AG09309 (cell line): ENCODE measurements at places on chromosomes 4 and X.

GRCh38 chr4:89215736-89216135, 91.9 kb downstream of the GPRIN3 start:
- no peak for DNase-seq

- no peak for DNase-seq
Observed at GRCh38 chrX:42739741-42740140, 38.2 kb downstream of the PPP1R2C start.

DNA sequence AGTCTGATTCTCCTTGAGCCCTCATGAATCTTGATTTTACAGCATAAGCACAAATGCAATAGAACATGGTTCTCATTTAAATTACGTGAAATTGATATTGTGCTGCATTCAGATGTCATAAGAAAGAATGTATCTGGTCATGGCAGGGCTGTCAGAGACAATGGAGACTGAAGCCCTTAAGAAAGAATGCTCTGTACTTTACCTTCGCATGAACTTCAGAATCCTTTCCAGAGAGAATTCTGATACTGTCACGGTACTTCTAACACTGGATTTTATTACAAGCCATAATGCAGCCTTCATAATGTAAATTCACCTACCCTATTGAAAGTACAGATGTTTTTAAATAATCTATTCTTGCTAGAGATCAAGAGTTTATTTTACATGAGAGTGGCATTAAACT, 677.9 kb upstream of the ADGRL3 start:
- no peak for DNase-seq

DNA sequence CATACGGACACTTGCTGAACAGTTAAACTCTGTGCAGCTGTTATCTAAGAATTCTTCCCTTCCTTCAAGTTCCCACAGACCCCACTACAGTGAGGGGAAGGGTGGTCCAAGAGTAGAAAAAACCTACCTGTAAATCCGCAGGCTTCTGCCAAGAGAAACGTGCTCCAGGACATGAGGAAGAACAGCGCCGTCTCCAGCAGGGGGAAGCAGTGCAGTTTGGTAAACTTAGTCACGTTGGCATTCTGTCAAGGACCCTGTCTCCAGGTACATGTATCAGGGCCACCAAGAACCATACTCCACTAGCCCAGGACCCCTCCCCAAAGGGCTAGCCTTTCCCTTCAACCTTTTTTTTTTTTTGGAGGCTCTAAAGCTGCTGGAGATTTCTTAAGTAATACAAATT, 79.9 kb downstream of the CHST7 start:
- no peak for DNase-seq

- no peak for DNase-seq
Observed at GRCh38 chr4:100166297-100167039, 23.8 kb downstream of the DDIT4L start.

DNA sequence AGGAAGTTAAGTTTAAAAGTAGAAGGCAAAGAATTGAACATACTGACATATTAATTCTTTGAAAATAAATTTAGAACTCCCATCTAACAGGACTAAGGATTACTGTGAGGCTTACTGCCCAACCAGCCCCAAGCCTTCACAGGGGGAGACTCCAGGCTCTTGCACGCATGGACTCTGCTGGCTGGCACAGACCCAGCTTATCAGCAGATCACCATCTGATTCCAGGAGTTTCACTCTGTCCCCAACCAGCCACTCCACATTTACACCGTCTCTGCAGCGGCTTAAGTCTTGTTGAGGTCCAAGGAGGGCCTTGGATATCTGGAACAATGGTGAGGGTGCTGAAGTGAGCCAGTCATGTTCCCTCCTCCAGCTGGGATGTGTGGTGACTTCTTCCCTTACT, 16.4 kb upstream of the OTUD4 start:
- DNase-seq, result no peak

- no peak for DNase-seq
Observed at GRCh38 chr4:151760002-151760401, 805 bp downstream of the GATB start.

DNA sequence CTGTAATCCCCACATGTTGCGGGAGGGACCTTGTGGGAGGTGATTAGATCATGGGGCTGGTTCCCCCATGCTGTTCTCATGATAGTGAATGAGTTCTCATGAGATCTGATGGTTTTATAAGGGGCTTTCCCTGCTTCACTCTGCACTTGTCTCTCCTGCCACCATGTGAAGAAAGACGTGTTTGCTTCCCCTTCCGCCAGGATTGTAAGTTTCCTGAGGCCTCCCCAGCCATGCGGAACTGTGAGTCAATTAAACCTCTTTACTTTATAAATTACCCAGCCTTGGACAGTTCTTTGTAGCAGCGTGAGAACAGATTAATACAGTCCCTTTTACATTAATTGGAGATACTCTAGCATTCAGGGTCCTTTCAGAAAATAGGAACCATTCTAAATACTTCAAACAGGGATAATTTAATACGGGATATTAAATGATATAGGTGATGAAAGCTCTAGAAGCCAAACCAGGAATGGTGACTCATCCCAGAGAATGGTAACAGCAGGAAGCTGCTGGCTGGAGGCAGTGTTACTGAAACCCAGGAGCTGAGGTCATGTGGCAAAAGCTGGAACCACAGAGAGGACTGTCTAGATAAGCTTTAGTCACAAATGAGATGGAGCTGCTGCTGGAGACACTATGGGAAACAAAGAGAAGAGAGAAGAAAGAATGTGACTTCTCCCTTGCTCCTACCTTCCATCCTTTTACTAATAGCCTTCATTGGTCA, 57.3 kb downstream of the GSTCD start:
- DNase-seq, result peak; percentile 70

DNA sequence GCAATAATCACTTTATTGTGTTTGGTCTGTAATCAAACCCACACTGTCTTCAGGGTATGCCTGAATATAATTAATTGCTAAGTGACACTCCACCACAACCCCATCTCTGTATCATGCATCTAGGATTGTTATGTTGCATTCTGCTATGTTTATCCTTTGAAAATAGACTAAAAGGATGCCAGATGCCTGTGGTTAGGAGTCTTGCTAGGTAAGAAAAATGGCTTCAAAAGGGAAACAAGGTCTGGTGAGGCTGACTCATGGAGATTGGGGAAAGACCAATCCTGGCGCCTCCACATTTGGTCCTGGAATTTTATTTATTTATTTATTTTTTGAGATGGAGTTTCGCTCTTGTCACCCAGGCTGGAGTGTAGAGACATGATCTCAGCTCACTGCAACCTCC, 360.5 kb upstream of the SLC7A11 start:
- DNase-seq, result no peak

GRCh38 chr4:164572877-164573279, 181.1 kb upstream of the SMIM31 start:
- peak; percentile 5 for DNase-seq

GRCh38 chr4:67879486-67879885, 4.3 kb downstream of the TMPRSS11D start:
- peak; percentile 17 for DNase-seq

- DNase-seq, result no peak
Observed at GRCh38 chr4:17709763-17710068, 71.7 kb downstream of the FAM184B start.

DNA sequence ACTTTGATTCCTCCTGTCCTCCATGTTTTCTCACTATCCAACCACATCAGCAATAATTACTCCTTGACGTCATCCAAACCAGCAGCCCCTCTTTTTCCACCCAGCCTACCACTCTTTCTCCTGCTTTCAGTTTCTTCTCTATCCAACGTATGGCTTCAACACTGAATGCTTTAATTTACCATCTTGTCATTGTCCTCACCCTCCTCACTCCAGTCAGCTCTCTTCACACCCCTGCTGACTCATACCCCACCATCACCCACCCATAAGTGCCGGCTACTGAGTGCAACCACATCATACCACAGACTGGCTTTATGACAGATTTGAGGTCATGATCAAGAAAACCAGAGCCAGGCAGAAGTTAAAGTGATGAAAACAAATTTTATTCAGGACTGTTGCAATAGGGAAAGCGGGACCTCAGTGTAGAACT, 9.8 kb upstream of the ANXA5 start:
- peak; percentile 77 for DNase-seq

GRCh38 chr4:24794916-24795665, at the start of gene SOD3:
TSS of gene SOD3 (plus strand) at chr4:24795573. CDS start at chr4:24799522, 3,949 bp downstream.
- DNase-seq, result peak; percentile 83

GRCh38 chr4:37685823-37686372, 278 bp downstream of the RELL1 start:
- no peak for DNase-seq

GRCh38 chr4:26050212-26050643, 136.2 kb downstream of the SMIM20 start:
- DNase-seq, result no peak

GRCh38 chrX:72137846-72138495, 6.3 kb upstream of the RTL5 start:
- DNase-seq, result no peak

GRCh38 chr4:155617296-155617695, 49.4 kb upstream of the GUCY1A1 start:
- DNase-seq, result no peak

- no peak for DNase-seq
Observed at GRCh38 chr4:830601-831482, 4.9 kb upstream of the CPLX1 start.

DNA sequence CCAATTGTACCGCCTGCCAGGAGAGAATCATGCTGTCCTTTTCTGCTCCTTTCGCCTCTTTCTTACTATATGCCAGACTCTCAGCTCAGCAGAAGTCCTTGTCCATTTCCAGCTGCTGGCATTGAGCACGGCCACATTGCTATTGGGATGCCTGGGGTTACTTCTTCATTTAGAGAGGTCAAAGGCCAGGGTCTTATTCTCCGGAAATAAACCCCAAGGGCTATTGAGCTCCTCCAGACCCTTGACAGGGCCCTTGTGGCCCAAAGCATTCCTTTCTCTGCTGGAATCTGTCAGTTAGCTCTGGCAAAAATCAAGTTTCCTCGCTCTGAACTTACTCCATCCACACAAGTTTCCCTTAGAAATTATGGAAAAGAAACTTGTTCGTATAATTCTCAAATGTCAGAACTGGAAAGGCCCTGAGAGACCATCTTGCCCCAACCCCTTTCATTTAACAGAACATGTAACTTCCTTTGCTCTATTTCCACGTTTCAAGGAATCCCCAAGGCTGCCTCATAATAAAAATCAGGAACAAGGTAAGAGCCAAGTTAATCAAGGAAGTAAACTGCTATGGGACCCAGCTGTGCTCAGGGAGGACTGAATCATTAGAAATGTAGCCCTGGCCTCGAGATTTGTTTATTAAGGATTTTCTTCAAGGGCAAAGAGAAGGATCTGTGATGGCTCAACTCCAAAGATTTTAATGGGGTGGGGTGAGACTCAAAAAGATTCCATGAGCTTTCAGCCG, 11.8 kb downstream of the AKAP4 start:
- no peak for DNase-seq

DNA sequence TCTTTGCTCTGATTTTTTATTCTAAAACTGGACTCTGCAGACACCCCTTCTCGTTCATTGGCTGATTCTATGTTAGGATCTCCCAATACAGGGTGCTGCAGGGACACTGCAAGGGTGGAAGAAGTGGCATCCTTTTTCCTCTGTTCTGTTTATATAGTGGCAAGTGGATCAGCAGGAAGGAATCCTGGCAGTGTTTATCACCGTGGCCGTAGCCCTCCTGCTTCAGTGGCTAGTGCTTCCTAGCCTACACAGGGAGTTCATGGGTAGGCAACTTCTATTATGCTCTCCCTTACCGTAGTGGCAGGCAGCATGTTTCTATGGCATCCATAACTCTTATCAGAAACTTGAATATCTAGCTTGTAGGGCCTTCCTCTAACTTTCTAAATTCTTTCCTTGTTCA, 6.4 kb upstream of the AP1AR start:
- no peak for DNase-seq

DNA sequence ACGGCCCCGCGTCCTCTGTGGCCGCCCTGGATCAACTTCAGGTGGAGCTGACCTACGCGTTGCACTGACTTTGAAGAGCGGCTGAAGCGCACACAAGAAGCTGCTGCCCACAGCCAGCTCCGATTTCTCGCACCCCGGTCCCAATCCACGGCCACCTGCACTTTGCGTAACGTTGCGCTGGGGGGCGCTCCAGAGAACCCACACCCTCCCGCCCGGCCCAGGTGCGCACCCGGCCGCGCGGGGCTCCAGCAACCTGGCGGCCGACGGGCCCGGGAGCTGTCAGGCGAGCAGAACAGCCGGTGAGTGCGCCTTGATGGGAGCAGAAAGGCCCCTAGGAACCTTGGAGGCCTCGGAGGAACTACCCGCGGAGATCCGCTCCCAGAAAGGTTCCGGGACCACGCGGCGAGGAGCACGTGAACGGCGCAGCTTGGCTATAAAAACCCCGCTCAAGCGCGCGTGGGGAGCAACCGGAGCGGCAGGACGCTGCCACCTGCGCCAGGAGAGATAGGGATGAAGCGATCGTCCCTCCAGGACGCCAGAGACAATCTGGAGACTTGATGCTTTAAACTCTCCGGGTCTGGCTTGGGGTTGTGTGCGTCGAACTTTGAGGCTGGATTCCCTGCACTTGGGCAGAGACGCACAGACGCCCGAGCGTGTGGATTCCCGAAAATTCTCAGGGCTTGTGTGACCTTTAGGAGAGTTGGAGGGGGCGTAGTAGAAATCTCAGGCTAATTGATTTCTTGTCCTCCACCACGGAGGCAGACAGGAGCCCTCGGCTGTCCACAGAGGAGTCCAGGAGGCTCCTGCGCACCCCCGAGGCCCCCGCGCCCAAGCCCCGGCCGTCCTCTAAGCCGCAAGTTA, 591 bp upstream of the NWD2 start:
- DNase-seq, result no peak

GRCh38 chrX:131288738-131289511, at the start of gene IGSF1:
TSS of gene IGSF1 (minus strand) at chrX:131289306. CDS start at chrX:131286674, 2,632 bp downstream.
- DNase-seq, result no peak

- DNase-seq, result no peak
Observed at GRCh38 chr4:184950117-184950830, 68.0 kb upstream of the HELT start.
